ENCODE measurements at places on chromosomes 1 and 21.

- DNase-seq, result no peak
Measured at GRCh38 chr1:166129006-166129405, 37.8 kb downstream of the FAM78B start.

GRCh38 chr1:247102381-247102780 lies 1.8 kb downstream of the ZNF669 start:
- DNase-seq, result no peak

DNA sequence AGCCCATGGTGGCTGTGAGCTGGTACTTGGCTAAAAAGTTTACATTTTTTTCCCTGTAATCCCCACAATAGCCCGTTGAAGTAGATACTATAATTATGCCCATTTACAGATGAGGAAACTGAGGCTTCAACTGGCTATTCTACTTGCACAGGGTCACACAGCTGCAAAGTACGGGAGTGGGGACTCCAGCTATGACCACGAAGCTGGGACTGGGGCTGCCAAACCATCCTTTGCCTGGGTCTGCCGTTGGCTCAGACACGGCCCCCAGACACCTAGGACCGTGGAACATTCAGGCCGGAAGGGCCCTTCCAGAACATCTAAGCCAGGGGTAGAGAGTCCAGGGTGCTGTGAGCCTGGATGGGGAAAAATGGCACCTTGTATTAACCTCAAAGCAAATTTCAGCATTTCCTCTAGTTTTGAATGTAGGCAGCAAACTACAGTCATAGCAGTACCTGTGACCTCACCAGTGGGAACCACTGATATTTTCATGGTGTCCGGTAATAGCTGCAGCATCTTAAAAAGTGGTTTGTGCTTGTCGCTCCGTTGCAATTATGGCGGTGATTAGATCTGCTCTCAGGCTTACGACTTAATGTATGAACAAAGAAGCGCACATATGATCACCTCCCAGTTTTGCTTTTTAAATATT lies 4.3 kb downstream of the TP73 start:
- no peak for DNase-seq

DNA sequence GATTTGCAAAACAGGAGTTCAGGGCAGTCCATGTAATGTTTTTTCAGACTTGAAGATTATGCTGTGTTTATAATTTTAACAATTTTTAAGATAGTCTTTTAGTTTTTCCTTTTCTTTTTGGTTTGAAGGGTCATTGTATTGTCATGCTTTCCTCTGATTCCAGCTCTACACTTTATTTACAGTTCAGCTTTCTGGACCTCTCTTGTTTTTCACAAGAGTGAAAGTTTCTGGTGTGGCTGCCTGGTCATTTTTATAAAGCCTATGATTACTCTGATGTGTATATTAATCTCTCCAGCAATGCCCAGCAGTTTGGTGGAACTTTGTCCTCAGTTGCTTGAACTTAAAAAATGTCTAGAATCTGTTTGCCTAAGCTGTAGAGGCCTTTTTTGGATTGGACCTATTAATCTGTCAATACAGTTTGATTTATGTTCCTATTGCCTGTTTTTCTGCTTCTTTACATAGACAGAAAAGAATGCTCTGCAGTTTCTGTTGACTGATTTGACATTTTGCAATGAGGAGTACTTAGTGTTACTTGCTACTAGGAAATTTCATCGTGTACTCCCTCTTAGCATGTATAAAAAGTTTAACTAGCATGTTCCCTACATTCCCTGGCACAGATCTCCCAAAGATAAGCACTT lies 52.2 kb downstream of the XCL2 start:
- DNase-seq, result no peak

DNA sequence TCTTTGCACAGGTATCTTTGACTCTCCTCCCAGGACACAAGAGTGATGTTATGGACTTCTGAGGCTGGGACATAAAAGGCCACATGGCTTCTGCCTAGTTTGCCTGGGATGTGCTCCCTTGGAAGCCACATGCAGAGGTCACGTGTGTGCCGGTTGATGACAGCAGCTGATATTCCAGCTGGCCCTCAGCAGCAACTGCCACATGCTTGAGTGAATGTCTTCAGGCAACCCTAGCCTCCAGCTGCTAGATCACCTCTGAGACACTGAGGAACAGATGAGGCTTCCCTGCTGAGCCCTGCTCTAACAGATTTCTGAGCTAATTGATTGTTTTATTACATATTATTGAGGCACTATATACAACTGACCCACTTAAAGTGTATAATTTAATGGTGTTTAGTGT lies 11.6 kb upstream of the AKR7A3 start:
- no peak for DNase-seq

- no peak for DNase-seq
Measured at GRCh38 chr1:68459796-68460195, 10.0 kb upstream of the RPE65 start.

GRCh38 chr1:193562121-193562520 lies 375.7 kb upstream of the B3GALT2 start:
- DNase-seq, result no peak

- DNase-seq, result no peak
Measured at GRCh38 chr1:212040629-212041412, 5.3 kb downstream of the DTL start.

DNA sequence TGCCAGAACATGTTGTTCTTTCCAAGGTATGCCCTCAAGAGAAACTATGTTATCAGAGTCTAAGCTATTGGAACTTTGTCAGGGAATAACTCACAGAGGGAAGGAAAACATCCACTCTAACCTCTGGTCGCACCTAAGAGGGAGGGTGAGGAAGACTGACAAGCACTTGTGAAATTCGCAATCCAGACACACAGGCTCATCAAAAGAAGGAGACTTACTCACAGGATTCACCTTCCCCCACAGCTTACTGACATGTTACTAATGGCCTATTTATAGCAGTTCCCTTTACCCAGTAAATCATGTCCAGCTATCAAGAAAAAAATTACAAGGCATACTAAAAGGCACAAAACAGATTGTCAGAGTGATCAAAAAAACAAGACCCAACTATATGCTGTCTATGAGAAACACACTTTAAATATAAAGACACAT lies 36.9 kb downstream of the WDR64 start:
- no peak for DNase-seq

- no peak for DNase-seq
Measured at GRCh38 chr1:92194511-92194910, 23.2 kb upstream of the C1orf146 start.

- DNase-seq, result no peak
Measured at GRCh38 chr1:77018311-77018710, 151.0 kb downstream of the ST6GALNAC5 start.

All from stimulated activated CD8-positive, alpha-beta memory T cell treated with anti-CD3 and anti-CD28 coated beads, Interleukin-7, amount 100 ng/mL, for 1 hour (primary cell).